HT1080 (cell line): ENCODE measurements at places on chromosomes 5 and 9. TPM values are rescaled to one million over a fixed set of nuclear protein-coding genes. Genes with fewer than 3 reads are reported as not detected.

Gene GPR21
- 0.55 TPM in 1 of 2 replicates, not detected in the other for total RNA-seq

Gene PCDHB4
- total RNA-seq = not detected in 2 replicates

Gene KCNV2
- not detected in 2 replicates for total RNA-seq

- no peak for DNase-seq
Observed at GRCh38 chr5:135541807-135542502, 6.2 kb upstream of the NEUROG1 start.

DNA sequence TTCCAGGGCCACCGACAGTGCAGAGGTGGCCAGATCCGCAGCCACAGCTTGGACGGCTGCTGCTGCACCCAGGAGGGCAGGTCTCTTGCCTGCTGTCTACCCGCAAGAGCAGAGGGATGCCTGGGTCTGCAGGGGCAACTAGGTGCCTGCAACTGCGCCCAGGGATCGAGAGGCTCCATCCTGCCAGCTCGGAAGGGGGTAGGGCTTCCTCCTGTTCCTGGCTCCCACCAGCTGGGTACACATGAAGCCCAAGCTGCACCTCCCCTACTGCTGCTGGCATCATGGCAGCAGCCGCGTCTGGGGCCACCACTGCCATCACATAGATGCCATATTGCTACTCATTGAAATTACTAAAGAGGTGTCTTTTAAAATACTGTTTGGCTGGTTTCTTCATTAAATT, 12.7 kb upstream of the PRR16 start:
- no peak for DNase-seq

- peak; percentile 81 for DNase-seq
Observed at GRCh38 chr5:149228618-149229297, 42.9 kb upstream of the AFAP1L1 start.

DNA sequence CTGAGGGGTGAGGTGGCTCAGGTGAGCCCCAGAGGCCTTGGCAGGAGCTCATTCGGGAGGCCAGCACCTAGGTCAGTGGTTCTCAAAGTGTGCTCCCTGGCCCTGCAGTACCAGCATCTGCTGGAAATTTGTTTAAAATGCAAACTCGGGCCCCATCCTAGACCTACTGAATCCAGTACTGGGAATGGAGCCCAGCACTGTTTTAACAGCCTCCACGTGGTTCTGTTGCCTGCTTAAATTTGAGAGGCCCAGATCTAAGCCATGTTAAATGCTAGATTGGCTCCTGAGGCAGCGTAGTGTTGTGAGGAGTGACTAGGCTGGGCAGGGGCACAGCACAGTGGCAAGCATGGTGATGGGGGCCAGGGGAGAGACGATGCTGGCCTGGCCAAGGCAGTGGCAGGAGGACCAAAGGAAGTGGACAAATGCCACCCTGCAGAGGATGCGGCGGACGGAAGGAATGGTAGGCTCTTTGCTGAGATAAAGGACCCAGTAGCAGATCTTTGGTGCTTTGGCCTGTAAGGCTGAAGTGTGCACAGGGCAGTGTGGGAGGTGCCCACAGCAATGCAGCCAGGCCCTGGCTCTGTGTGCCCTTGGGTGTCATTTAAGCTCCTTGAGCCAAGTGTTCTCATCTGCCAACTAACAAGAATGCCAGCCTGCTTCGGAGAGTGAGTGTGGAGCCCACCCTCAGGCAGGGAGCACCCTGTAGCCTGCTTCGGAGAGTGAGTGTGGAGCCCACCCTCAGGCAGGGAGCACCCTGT, 4.2 kb downstream of the PRR7 start:
- DNase-seq = no peak

GRCh38 chr9:114688909-114689610, 7.1 kb upstream of the TEX48 start:
- no peak for DNase-seq

DNA sequence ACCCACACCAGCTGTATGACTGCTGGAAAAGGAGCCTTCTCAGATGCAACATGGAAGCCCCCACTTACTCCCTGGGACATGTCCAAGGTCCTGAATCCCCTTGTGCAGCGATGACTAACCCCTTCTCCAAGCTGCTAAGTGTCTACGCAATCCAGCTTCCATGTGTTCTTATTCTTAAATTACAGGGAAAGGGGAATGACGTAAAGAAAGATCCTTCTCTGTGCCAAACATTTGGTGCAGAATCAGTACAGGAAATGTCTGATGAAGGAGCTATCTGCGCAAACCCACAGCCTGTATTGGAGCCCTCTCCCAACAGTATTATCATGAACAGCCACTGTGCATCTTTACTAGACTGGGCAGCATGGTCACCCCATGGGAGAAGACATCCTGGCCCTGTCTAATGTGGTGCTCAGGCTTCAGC, 183.2 kb downstream of the FRMD3 start:
- DNase-seq = no peak

DNA sequence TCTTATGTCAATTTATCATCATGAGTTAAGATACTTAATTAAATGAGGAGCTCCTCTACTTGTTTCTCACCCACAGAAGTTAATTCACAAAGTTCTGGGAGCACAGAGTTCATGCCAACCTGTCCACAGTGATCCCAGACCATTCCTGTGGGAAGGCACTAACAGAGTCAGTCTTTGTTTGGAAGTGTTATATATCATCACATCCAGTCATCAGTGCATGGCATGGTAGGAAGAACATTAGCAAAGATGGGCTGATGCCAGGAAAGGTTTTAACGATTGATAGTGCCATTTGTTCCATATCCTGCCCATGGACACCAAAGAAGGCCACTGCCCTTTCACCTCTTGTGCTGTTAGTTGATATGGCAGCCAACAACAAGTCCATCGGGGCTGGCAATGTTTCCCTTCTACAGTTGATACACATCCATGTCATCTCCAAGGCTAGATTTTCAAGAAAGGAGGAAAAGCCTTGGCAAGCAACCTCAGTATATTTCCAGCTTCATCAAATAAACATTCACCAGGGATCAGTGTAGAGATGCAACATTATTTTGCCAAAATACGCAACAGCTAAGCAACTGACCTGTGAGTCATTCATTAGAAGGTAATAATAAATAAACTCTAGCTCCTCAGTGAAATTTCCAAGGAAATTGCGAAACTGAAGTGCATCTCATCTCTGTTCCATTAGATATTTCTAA, 169.6 kb downstream of the RORB start:
- DNase-seq = no peak

DNA sequence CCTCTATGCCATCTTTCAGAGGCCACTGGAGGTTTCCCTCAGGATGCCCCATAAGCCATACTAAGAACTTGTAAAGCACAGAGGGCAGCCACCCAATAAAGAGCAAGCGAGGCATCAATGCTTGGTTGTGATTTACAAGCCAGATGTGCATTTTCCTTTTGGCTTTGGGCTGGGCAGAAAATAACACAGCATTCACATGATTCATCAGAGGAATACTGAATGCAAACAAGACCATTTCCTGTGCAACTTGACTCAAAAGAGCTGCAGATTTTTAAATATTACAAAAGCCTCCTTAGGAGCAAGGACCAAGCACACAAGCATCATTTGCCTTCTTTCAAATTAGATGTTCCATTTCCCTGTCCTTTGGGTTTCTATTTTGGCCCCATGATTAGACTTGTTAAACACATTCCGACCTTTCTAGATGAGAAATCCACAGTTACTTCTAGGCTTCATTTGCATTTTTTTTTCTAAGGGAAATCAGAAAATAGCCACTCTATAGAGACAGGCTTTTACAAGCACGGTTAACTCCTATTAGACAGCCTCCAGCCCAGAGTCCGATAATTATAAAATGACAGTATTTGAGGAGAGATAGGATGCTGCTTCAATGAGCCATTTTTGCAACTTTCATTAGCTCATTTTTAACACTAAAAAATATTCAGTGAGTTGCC, 207.8 kb downstream of the SEMA5A start:
- DNase-seq = peak; percentile 90

DNA sequence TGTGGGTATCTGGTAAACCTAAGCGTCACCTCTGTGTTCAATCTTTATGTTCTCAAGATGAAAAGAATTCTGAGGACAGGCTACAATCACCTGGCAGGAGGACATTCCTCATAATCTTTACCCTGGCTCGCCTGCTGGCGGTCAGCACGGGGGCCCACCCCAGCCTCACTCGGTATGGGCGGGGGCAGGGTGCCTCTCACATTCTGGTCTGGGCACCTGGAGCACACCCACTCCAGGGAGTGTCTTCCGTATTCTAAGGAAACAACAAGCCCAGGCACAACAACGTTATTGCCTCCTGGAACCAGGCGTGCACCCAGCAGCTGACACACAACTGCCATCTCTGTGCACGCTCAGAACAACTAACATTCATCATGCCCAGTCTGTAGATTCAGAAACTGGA, 179.8 kb downstream of the ROR2 start:
- DNase-seq = no peak

- no peak for DNase-seq
Observed at GRCh38 chr5:25707093-25707492, 1062.3 kb upstream of the CDH10 start.

- no peak for DNase-seq
Observed at GRCh38 chr5:67205981-67206380, 9.4 kb upstream of the CD180 start.

- DNase-seq = no peak
Observed at GRCh38 chr9:32863291-32863690, 80.0 kb downstream of the TMEM215 start.

GRCh38 chr5:8062521-8062920, 193.6 kb downstream of the MTRR start:
- no peak for DNase-seq

GRCh38 chr5:38621840-38622437, 65.5 kb upstream of the LIFR start:
- DNase-seq = no peak

DNA sequence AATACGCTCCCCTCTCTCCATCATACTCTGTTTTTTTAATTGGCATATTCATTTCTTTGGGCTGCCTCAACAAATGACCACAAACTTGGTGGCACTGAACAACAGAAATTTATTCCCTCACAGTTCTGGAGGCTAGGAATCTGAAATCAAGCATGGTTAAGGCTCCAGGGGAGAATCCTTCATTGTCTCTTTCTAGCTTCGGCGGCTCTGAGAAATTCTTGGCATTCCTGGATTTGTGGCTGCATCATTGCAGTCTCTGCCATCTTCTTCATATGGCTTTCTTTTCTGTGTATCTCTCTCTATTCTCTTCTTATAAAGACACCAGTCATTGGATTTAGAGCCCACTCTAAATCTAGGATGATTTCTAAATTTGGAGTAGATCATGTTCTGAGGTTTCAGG, 10.9 kb upstream of the SLC24A2 start:
- DNase-seq = no peak
